CD4-positive, alpha-beta T cell (primary cell): ENCODE measurements at places on chromosomes 12 and 14. TPM values are rescaled to one million over a fixed set of nuclear protein-coding genes. Genes with fewer than 3 reads are reported as not detected.

DNA sequence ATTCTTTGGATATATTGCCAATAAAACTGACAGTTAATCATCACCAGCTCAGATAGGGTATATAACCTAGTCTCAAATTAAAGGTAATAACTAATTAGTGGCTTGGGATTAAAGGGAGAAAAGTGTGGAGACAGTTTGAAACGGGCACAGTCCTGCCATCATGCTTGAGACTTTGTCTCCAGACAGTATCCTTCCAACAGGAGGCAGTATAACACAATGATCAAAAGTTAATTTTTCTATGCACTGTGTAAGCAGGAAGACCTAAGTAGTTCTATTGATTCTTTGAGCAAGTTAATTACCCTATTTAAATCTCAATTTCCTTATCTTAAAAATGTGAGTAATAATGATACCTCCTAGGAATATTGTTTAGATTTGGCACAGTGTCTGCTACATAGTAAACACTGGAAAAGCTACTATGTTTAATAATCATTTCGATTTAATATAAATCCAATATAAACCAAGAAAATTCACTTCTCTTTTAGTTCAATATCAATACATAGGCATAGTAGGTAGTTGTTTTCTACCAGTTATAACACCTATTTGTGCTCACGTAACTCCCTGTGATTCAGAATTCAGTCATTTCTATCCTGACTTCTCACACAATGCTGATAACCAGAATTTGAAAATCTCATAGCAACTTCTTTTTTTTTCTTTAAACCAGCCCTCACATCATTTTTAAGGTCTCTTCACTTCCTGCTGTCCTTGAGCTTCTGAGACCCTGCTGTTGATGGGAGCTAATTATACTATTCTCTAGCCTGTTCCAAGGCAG is 53.7 kb downstream of the GALNT4 start:
- no peaks in the 10 kb centered on the region for H3K27me3 ChIP-seq
- peak; percentile 73 for DNase-seq
- H3K36me3 ChIP-seq = no peaks in the 10 kb centered on the region
- H3K27ac ChIP-seq = no peak overlapping the region

GRCh38 chr12:114588061-114588460 is 95.9 kb downstream of the TBX3 start:
- DNase-seq = no peak
- no peaks in the 10 kb centered on the region for H3K36me3 ChIP-seq
- H3K27ac ChIP-seq = no peak overlapping the region
- peaks cover 2% of the 10 kb centered on the region for H3K27me3 ChIP-seq
- H3K4me3 ChIP-seq = no peak overlapping the region

Gene SERPINA5
- total RNA-seq = not detected

- H3K36me3 ChIP-seq = no peaks in the 10 kb centered on the region
- no peaks in the 10 kb centered on the region for H3K4me1 ChIP-seq
- no peak overlapping the region for H3K4me3 ChIP-seq
- no peak for DNase-seq
Measured at GRCh38 chr14:101193106-101193844, 289.8 kb upstream of the RTL1 start.

DNA sequence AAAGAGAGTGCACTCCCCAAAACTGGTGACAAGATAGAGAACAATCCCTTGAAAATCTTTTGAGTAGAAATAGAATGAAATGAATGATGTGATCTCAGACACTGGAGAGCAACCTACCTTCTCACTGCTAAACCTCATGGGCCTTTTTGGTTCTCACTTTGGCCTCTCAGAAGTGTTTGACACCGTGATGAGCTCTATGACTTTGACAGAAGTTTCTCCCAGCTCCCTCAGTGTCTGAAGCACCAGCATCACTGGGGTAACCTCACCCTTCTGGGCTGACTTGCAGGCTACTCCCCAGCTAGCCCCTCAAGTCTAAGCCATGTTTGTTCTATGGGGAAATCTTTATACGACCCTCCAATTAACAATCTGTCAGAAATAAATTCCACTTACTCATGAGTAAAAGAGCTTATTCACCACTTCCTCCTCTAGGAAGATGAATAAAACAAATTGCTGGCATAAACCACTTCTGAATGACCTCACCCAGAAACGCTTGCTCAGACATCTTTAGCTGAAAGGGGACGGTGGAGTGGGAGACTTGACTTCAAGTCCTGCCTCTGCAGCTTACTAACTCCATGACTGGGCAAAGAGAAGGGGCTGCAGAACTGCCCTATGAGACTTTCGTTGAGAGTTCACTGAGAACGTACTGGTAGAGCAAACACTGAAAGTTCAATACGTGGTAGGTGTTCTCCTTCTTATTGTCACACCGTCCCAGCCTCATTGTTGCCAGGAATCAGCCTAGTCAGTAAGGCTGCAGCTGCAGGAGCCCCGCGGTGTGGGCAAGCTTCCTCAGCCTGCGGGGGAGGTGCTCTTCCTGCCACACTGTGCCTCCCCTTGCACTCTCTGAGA is 46.5 kb downstream of the ST8SIA1 start:
- H3K4me3 ChIP-seq = peak overlapping the region; percentile 9
- H3K27me3 ChIP-seq = no peaks in the 10 kb centered on the region
- H3K4me1 ChIP-seq = peaks cover 12% of the 10 kb centered on the region
- no peaks in the 10 kb centered on the region for H3K36me3 ChIP-seq
- peak; percentile 25 for DNase-seq

Gene VPS33A
- total RNA-seq = 14.2 TPM

Gene KRT6B
- total RNA-seq = not detected

DNA sequence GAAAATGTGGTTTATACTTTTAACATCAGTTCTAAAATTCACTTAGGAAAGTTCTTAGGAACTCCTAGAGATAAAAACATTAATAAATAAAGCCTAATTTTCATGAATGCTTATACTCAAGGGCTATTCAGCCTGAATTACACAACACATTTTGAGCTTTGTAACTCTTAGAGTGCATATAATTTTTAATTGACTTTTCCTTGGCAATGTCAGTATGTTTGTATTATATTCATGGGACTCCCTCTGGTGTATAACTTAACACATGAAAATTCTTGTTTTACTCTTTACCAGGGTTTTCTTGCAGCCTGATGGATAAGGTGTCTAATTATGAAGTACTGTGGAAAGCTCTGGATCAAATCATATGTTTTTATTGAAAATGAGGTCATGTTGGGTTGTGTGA is 150.6 kb upstream of the HMGA2 start:
- H3K27ac ChIP-seq = no peak overlapping the region
- no peaks in the 10 kb centered on the region for H3K36me3 ChIP-seq
- no peaks in the 10 kb centered on the region for H3K4me1 ChIP-seq
- DNase-seq = no peak
- no peaks in the 10 kb centered on the region for H3K27me3 ChIP-seq
- no peak overlapping the region for H3K4me3 ChIP-seq

DNA sequence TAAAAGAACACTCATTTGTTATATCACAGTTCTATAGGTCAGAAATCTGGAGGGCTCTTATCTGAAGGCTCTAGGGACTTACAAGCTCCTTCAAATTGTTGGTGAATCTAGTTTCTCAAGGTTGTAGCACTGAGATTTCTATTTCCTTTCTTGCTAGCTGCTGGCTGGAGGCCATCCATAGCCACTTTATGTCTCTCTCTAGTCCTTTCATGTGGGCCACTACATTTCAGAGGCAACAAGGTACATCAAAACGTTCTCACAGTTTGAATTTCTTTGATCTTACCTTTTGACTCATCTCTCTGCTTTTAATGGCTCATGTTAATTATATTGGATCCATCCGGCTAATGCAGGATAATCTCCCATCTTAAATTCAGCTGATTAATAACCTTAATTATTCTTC is 286.8 kb downstream of the DIO2 start:
- H3K27me3 ChIP-seq = no peaks in the 10 kb centered on the region
- H3K36me3 ChIP-seq = no peaks in the 10 kb centered on the region
- H3K4me1 ChIP-seq = no peaks in the 10 kb centered on the region
- H3K27ac ChIP-seq = no peak overlapping the region

DNA sequence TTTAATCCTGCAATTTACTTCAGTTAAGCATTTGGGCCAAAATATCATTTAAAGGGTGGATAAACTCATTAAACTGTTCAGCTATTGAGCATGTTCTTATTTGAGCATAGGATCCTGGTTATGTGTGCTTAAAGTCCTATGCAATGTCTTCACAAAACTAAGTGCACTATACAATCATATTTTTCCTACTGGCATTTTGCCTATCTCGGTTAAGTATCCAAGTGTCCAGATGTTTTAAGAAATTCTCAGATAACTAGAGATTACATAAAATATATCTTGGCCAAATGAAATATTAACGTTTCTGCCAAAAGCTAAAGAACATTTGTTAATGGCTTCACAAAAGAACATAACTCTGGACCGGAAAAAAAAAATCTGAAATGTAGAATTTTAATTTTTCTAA is 250.8 kb upstream of the LRFN5 start:
- H3K4me3 ChIP-seq = no peak overlapping the region
- no peak overlapping the region for H3K27ac ChIP-seq
- no peak for DNase-seq
- H3K27me3 ChIP-seq = no peaks in the 10 kb centered on the region
- H3K36me3 ChIP-seq = no peaks in the 10 kb centered on the region
- no peaks in the 10 kb centered on the region for H3K4me1 ChIP-seq

Gene REM2
- total RNA-seq = 9.4 TPM

DNA sequence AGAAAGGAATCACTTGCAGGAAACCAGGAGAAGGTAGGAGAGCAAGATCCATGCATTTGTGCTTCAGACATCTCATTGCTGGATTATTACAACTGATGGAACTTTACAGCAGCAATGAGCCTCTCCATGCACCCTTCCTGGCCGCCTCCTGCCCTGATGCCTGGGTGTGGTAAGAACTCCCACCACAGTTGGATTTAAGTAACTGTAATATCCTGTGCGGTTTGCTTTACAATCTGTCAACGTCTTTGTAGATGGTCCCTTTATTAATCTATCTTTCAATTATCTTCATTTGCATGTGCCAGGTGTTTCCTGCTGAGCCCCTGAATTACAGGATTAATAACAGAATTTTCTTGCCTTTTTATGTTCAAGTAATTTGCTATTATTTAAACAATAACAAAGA is 1300.5 kb upstream of the TMEM132C start:
- H3K4me3 ChIP-seq = no peak overlapping the region
- no peaks in the 10 kb centered on the region for H3K27me3 ChIP-seq
- no peak for DNase-seq
- H3K4me1 ChIP-seq = no peaks in the 10 kb centered on the region

Gene ETV6
- total RNA-seq = 28.5 TPM

Gene CRIP1
- 258 TPM for total RNA-seq

Gene LHX5
- total RNA-seq = not detected

GRCh38 chr12:46494424-46494823 is 121.9 kb upstream of the SLC38A2 start:
- no peaks in the 10 kb centered on the region for H3K27me3 ChIP-seq
- H3K4me1 ChIP-seq = no peaks in the 10 kb centered on the region
- DNase-seq = no peak
- H3K36me3 ChIP-seq = no peaks in the 10 kb centered on the region
- H3K4me3 ChIP-seq = no peak overlapping the region

GRCh38 chr12:46259071-46259470 is 9.8 kb downstream of the SLC38A1 start:
- peaks cover 36% of the 10 kb centered on the region for H3K36me3 ChIP-seq
- no peak overlapping the region for H3K27ac ChIP-seq
- H3K4me3 ChIP-seq = no peak overlapping the region
- peaks cover 63% of the 10 kb centered on the region for H3K4me1 ChIP-seq
- no peaks in the 10 kb centered on the region for H3K27me3 ChIP-seq
- no peak for DNase-seq

- DNase-seq = no peak
- H3K36me3 ChIP-seq = no peaks in the 10 kb centered on the region
- no peaks in the 10 kb centered on the region for H3K27me3 ChIP-seq
Measured at GRCh38 chr12:68866950-68867349, 59.0 kb downstream of the MDM2 start.

Gene NAV3
- total RNA-seq = not detected

- no peak overlapping the region for H3K27ac ChIP-seq
- H3K36me3 ChIP-seq = no peaks in the 10 kb centered on the region
- peaks cover 37% of the 10 kb centered on the region for H3K4me1 ChIP-seq
- no peaks in the 10 kb centered on the region for H3K27me3 ChIP-seq
Measured at GRCh38 chr14:102951034-102951433, 28.6 kb downstream of the AMN start.

DNA sequence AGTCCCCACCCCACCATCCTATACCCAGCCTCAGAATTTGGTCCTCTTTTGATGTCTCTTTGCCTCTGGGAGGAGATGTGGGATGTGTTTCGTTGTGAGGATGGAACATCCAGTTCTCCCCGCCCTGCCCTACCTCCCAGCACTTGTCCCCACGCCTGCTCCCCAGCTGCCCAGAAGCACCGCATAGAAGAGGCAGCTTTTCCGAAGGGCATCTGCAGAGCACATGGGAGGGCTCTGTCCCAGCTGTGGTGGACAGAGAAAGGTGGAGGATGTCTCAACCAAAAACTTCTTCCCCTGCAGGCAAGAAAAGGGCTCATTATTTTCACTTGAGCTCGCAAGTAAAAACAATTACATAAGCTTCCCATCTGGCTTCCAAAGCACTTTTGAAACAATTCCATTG is 302.6 kb downstream of the PCNX1 start:
- H3K4me3 ChIP-seq = no peak overlapping the region
- no peaks in the 10 kb centered on the region for H3K27me3 ChIP-seq
- no peak for DNase-seq
- H3K27ac ChIP-seq = no peak overlapping the region
- no peaks in the 10 kb centered on the region for H3K4me1 ChIP-seq
- H3K36me3 ChIP-seq = no peaks in the 10 kb centered on the region

- peaks cover 3% of the 10 kb centered on the region for H3K4me1 ChIP-seq
- H3K36me3 ChIP-seq = peaks cover 19% of the 10 kb centered on the region
- H3K4me3 ChIP-seq = no peak overlapping the region
- no peak for DNase-seq
- no peak overlapping the region for H3K27ac ChIP-seq
- no peaks in the 10 kb centered on the region for H3K27me3 ChIP-seq
Measured at GRCh38 chr14:105241641-105242040, 6.7 kb upstream of the BTBD6 start.
